Hematopoietic multipotent progenitor cell treated with erythropoietin and hydrocortisone succinate and interleukin-3 and kit ligand, for 8 days (in vitro differentiated cells): ENCODE measurements at places on chromosomes 12 and 14.

DNA sequence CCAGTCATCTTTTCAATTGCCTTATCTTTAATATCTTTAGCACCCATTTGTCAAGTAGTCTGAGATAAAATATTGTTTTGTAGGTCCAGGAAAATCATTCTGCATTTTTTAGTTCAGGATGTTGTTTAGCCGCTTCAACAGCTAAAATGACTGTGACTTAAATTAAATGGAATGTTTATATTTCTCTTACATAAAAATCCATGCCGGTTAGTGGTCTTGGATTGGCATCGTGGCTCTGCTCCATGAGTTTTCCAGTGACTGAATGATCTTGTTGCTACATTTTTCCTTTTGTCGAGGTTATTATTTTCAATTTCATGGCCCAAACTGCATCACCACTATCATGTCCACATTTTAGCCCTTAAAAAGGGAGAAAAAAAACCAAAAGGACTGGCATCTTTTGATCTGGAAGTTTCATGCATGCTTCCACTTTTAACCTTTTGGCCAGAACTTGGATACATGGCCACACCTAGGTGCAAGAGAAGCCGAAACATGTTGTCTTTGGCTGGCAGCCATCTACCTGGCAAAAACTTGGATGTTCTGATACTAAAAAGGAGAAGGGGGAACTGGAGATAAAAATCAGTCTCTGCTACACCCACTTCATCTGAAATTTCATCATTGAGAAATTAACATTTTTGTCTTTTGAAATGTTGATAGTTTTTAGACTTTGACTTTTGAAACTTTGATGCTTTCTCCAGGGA is 142.4 kb downstream of the OTOGL start:
- DNase-seq: no peak

- DNase-seq: peak; percentile 34
Observed at GRCh38 chr12:11621797-11622423, 27.6 kb upstream of the ETV6 start.

- DNase-seq: no peak
Observed at GRCh38 chr14:45698462-45699134, 445.6 kb upstream of the MIS18BP1 start.

DNA sequence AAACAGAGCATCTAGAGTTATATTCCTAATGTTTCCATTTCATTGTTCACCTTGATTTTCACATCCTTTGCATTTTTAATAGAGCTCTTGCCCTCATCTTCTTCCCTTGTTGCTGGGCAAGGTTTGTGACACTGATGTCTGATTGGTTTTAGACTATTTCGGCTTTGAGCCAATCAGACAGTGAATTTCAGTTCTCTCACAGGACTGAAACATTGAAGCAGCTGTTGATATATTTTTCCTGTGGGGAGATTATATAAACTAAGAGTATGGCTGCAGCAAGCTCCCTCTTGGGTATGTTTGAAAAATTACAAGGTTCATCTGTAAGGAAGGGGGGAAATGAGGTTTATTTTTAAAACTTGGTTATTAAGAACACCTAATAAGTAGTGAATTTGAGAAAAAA is 51.2 kb downstream of the ATF7IP start:
- DNase-seq: peak; percentile 84

DNA sequence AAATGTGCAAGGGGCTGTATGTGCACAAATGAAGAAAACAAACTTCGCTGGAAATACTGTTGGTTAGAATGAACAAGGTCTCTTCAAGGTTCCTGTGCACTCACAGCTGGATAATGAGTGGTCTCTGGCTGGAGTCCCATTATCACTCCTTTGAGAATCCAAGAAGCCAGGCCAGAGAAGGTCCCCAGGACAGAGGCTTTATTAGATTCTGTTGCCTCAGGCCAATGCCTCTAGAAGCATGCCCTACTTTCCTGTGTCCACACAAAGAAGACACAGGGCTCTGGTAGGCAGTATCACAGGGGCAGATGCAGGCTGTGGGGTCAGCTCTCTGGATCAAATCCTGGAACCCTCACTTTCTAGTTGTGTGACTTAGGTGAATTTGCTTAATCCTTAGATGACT is 384.7 kb downstream of the GRIN2B start:
- DNase-seq: no peak

- peak; percentile 28 for DNase-seq
Observed at GRCh38 chr12:116406529-116406928, 129.0 kb upstream of the MED13L start.

DNA sequence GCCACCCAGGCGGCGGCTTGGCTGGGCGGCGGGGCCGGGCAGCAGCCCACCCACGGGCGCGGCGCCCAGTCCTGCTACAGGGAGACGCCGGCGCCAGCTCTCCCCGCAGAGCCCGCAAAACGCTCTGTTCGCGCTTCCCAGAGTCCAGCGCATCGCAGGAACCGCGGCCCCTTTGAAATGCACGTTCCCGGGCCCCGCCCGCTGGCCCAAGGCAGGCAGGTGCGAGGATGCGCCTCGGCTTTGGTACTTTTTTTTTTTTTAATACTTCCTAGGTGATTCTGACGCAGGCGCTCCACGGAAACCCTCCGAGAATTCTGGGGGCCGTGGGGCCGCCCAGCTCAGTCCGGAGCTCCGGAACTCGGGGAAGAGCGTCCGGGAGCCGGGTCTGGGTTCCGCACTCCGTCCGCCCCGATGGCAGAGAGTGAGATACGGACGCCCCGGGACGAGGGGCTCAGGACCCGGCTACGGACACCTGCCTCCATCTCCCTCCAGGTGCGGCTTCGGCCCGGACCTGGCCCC is 483 bp downstream of the POC1B start:
- DNase-seq: peak; percentile 25
